Stimulated activated CD4-positive, alpha-beta T cell treated with anti-CD3 and anti-CD28 coated beads, Interleukin-2, amount 100 ng/mL, for 24 hours (primary cell): ENCODE measurements at places on chromosomes 16 and 17.

DNA sequence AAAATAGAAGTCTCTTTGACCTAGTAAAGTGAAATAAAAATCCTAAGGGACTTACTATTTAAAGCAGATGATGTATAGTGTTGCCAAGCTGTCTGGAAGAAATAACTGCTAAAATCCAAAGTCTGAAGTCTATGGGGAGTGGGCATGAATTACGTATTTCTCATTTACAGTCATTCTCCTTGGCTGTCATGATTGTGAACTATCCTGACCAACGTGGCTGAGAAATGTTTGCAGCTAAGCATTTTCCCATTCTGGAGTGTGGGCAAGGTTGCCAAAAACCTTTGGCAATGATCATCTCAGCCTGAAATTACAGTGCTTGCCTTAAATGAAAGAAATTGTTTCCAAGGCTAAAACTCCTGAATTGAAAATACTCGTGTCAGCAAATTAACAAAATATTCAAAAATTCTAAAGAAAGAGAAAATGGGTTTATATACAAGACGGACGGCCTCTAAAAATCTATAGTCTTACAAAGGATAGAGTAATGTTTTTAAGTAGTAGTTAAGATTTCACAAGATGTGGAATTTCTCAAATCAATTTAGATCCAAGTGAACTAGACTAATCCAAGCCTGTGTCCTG, 77.0 kb downstream of the CACNG1 start:
- DNase-seq, result no peak

DNA sequence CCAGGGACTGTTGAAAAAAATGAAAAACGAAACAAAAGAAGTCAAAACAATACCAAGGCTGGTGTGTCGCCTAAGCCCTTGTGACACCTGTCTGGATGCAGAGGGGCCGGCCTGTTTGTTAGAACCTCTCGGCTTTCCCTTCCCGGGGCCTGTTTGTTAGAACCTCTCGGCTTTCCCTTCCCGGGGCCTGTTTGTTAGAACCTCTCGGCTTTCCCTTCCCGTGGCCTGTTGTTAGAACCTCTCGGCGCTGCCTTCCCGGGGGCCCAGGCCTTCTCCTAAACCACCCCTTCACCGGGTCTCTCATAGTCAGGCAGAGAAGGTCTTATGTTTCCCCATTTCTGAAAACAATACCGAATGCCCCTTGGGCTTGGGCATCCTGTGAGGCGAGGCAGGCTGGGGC, 180.0 kb downstream of the BANP start:
- DNase-seq, result no peak

DNA sequence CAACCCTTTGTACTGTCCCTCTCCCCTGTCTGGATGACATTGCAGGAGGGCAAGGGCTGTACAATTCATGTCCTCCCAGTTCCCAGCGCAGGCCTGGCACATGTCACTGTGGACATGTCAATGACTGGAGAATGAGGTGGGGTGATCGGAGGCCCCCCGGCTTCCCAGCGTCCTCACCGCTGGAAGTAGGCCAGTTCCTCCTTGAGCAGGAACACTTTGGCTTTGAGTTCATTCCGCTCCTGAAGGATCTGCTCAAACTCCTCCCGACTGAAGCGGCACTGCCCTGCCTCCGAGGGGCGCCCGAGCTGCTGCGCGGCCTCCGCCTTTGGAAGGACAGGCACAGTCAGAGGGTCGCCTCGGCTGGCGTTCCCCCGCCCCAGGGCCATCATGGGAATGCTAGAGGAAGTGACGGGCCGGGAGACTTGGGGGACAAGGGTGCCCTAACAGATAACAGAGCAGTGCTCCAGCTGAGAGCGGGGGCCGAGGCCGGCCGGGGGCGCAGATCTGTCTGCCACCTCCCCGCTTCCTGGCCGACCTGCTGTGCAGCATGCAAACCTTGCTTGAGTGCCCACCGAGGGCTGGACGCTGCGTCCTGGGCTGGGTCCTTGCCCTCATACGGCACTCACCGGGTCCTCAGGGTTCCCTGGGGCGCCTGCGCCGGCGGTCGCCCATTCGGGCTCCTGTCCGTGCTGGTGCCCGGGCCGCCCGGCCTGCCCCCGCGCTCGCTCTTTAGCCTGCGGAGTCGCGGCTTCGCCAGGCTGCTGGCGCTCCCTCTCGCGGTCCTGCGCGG, 1.3 kb downstream of the RILP start:
- no peak for DNase-seq

- peak; percentile 95 for DNase-seq
These were observed at the start of gene RABEP1 for GRCh38 chr17:5281814-5282641. Gene RABEP1, plus strand, starts transcription at chr17:5282284. Its CDS starts 203 bp downstream, at chr17:5282487.

- no peak for DNase-seq
These were observed 63.0 kb downstream of the SMG6 start for GRCh38 chr17:2240541-2240940.

GRCh38 chr17:36807496-36808179, 129.6 kb upstream of the LHX1 start:
- DNase-seq, result no peak
